ENCODE measurements at places on chromosomes 6 and 20.

DNA sequence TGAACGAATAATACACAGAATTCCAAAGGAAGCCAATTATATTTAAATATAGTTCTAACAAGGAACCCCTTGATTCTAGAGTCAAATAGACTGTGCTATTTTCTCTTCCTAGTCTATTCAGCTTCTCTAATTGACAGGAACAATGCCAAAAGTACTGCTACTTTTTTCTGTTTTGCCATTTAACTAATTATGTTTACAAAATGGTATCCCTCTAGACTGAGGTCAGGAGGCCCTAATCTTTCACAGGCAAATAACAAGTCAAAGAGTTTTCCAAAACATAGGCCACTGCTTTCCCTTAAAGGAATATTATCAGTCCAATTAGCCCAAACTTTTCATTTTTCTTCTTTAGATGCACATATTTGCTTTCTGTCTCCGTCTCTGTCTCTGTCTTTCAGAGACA is 539.3 kb downstream of the RFPL4B start:
- DNase-seq, result no peak

DNA sequence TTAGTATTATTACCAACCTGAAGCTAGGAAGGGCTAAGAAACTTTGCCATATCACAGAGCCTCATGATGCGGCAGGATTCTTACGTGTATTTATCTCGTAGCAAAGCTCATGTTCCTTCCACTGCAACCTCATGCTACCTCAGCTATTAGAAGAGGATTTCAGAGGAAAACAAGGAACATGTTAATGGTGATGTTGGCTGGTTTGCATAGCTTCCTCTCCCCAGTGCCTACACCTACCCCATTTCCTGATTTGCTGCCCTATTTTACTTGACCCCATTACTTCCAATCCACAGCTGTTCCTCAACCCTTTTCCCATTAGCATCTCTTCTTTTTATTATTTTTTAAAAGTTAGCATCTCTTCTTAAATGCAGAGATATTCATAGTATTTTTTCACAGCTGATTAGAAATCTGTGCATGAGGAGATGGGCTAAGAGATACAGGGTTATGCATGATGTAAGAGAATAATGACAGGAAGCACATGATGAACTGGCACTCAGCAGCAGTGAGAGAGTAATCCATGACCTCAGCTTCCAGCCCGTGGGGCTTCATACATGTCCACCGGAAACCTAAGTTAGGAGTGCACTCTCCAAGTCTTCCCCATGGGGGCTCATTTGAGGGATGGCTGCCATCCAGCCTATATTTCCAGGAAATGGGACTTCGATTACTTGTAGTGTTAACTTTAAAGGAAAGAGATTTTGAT is 106.1 kb upstream of the ASF1A start:
- DNase-seq, result no peak

- no peak for DNase-seq
Measured at GRCh38 chr20:52785679-52786078, 186.5 kb upstream of the TSHZ2 start.

GRCh38 chr6:13431861-13432465 is 55.4 kb downstream of the GFOD1 start:
- no peak for DNase-seq

DNA sequence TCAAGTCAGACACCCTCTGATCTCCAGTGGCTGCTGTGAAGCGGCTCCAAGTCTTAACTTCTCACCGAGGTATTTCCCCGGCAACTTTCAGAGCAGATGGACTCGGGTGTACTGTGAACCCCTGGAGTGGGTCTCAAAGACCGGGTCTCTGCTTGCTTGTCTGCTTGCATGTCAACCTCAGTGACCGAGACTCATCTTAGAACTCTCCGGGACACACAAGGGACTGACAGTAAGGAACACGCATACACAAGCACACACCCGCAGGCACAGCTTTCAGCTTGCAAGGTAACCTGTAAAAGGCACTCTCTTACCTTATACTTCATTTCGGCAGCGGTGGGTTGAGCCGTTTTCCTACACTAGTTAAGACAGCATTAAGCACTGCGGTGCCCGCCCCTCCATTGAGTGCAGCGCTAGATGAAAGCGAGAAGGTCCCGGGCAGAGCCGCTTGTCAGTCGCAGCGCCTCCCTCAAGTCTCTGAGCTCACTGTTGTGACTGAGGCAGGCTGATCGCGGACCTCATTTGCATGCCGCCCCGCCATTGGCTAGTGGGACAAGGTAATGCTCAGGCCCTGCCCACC is at the start of gene NEDD9:
Gene NEDD9 (minus strand): TSS at position 476 of the 577 bp plus-strand sequence. CDS start 153 bp downstream, at position 323.
- DNase-seq, result no peak

GRCh38 chr6:70666706-70667105 is 977 bp upstream of the SMAP1 start:
- no peak for DNase-seq

GRCh38 chr6:41769376-41769775 is 10.3 kb downstream of the FRS3 start:
- no peak for DNase-seq

- DNase-seq, result no peak
Measured at GRCh38 chr6:16338577-16339264, 100.3 kb downstream of the GMPR start.

- no peak for DNase-seq
Measured at GRCh38 chr6:74588094-74588832, 617.6 kb downstream of the COL12A1 start.

- no peak for DNase-seq
Measured at GRCh38 chr6:10386220-10386619, 28.7 kb downstream of the TFAP2A start.

GRCh38 chr6:126826166-126826714 is 292.2 kb upstream of the RSPO3 start:
- DNase-seq, result no peak

GRCh38 chr6:13407709-13408695 is 79.4 kb downstream of the GFOD1 start:
- DNase-seq, result no peak

GRCh38 chr6:20402342-20403069 is 827 bp downstream of the E2F3 start:
- DNase-seq, result no peak

- DNase-seq, result no peak
Measured at GRCh38 chr20:57051096-57051495, 215.3 kb downstream of the BMP7 start.

DNA sequence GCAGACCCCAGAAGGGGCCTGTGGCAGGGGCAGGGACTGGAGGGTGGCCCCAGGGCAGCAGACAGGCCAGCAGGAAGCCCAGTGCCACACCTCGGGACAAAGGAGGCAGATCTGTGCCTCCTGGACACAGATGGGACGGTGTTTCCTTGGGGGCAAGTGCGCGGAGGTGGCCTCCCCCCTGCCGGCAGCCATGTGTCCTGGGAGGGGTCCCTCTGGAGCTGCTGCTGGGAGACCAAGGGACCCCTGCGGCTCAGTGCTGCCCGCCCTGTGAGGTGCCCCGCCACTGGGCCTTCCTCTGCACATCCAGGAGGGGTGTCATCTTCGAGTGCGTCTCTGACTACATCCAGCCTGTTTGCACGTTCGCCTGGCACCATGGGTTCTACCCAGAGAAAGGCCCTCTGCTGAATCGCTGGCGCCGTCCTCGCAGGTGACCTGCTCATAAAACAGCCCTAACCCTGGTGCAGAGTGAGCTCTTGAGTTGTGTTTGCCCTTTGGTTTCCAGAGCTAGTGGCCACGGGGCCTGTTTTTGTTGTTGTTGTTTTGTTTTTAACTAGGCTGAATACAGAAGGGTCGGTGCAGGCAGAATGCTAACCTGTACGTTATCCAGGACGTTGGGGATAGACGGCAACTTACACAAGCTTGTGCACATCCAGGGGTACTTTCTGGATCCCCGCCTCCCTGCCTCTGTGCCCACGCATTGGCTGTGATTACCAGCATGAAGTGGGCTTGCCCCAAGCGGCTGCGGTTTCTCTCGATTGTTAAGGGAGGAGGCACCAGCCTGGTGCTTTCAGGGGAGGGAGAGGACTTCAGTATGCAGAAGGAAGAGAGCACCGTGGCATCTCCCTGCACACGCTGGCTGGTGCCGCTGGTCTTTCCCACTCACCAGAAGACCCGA is 1.3 kb upstream of the KCNQ2 start:
- no peak for DNase-seq

DNA sequence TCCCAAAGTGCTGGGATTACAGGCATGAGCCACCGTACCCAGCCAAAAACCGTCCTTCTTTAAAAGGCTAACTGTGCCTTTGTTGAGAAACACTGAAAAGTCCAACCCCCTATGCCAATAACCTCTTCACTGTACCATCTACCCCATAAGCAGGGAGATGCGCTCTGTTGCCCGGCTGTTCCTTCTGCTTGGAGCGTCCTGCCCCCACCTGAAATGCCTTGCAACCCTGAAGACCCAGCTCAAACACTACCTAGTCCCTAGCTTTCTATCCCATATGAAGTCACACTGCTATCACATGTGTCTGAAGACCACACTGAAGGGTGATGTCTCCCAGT is 27.8 kb downstream of the UBE2V1 start:
- no peak for DNase-seq

GRCh38 chr20:59342023-59342957 is 41.9 kb downstream of the EDN3 start:
- DNase-seq, result no peak

DNA sequence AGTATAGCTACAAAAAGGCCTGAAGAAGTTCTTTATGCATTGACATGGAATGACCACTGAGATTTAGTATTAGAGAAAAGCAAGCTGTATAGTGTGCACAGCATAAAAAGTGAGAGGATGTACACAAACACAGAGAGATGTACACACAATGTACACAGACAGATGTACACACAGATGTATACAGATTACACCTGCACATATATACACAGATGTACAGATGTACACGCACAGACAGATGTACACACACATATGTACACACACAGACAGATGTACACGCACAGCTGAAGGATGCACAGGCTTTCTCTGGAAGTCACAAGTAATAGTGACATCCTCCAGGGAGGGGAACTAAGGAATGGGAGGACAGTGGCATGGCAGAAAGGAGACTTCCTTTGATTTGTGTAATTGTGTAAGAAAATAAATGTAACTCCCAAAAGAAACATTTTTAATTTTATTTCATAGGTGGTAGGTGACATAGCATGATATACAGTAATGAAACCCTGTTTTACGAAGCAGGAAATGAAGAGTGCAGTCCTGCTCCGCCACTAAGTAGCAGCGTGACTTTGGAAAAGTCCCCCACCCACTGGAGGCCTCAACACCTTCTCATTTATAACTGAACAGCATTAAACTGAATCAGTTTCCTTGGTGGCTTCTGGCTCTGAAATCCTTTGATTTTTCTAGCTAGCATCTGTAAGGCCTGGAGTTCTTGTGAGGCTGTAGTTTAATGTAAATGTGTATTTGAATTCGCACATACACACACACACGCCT is 14.1 kb downstream of the NFATC2 start:
- no peak for DNase-seq

GRCh38 chr20:2010533-2010932 is 16.7 kb upstream of the PDYN start:
- no peak for DNase-seq

DNA sequence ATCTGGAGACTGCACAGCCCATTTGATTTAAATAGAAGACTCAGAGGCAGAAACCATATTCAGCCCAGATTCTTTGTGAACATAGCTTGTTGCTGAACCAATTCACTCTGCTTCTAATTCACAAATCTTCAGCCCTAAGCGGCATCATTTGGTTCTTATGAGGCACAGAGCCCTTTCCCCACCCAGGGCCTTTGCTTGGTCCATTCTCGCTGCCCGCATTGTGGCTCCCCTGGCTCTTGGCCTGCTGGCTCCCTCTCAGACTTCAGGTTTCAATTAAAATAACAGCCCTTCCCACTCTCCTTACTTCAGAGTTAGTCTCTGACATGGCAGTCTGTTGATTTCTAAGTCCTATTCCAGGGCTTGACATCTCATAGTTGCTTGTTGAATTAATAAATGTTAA is 9.4 kb upstream of the TMEM14A start:
- DNase-seq, result no peak

DNA sequence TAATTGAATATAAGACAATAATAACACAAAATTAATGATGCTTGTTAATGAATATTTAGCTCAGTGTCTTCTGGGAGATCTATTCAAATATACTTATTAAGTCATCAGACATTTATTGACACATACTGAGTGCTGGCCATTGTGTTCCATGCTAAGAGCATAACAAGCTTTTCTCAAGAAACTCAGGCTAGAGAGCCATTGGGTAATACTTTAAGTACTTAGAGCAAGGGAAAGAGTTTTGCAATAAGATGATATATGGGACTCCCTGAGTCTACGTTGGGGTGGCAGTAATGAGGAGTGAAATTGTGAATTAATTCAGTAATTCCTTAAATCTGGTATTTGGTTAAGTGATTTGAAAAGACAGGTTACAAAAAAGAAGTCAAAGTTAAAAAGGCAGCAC is 11.1 kb downstream of the TMEM200A start:
- no peak for DNase-seq

GRCh38 chr6:15288856-15289255 is 43.0 kb downstream of the JARID2 start:
- no peak for DNase-seq

DNA sequence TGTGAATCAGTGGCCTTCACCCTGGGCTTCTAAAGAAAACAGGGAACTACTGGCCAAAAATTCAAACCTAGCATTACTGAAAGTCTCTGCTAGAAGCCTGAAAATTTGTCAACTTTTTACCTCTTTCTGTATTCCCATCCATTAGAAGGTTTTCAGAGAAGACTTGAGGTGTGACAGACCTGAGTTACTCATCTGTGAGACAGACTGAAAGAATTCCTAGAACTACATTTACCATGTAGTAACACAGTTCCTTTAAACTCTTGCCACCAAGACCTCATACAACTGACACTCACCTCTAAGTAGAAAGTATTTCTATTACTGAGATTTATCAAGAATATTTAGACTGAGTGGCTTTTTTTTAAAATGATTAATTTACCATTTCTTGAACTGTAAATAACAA is 4.5 kb downstream of the DPM1 start:
- no peak for DNase-seq

DNA sequence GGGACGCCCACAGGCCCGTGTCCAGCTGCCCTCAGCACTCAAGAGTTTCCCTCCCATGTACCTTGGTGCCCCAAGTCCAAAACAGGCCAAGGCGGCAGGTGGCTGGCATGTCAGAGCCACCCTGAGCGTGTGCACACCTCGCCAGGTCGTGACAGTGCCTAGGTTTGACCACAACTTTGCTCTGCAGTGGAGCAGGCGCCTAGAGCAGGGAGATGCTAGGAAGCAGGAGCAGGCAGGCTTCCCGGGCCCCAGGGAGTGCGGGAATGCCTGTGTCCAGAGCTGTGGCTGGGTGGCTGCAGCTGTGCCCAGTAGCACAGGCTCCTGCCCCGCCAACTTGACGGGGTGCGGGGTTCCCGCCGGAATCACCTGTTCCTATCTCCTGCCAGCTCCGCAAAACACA is 380.8 kb upstream of the IMPG1 start:
- no peak for DNase-seq

- DNase-seq, result no peak
Measured at GRCh38 chr6:36247693-36248092, 22.2 kb upstream of the PNPLA1 start.

Data from cortex of kidney (tissue), 1 donor.